ENCODE measurements at places on chromosomes 2 and 18.

DNA sequence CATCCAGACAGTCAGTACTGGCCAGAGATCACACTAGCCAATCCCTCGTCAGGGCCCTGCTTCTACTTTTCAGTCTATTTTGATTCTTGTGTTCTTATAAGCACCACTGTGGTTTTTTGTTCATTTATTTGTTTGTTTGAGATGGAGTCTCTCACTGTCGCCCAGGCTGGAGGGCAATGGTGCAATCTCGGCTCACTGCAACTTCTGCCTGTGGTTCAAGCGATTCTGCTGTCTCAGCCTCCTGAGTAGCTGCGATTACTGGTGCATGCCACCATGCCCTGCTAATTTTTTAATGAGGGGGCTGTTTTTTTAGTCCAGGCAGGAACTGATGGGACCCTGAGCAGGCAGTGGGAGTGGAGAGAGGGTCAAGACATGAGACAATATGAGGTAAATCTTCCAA, 64.9 kb upstream of the KIF5C start:
- no peak overlapping the region for H3K4me3 ChIP-seq
- H3K4me1 ChIP-seq: no peaks in the 10 kb centered on the region
- no peak overlapping the region for H3K27ac ChIP-seq
- no peaks in the 10 kb centered on the region for H3K27me3 ChIP-seq
- no peaks in the 10 kb centered on the region for H3K36me3 ChIP-seq

- no peak overlapping the region for H3K4me3 ChIP-seq
- DNase-seq: no peak
- no peak overlapping the region for H3K27ac ChIP-seq
- H3K36me3 ChIP-seq: no peaks in the 10 kb centered on the region
- H3K4me1 ChIP-seq: no peaks in the 10 kb centered on the region
Measured at GRCh38 chr2:14301331-14301730, 331.2 kb upstream of the LRATD1 start.

DNA sequence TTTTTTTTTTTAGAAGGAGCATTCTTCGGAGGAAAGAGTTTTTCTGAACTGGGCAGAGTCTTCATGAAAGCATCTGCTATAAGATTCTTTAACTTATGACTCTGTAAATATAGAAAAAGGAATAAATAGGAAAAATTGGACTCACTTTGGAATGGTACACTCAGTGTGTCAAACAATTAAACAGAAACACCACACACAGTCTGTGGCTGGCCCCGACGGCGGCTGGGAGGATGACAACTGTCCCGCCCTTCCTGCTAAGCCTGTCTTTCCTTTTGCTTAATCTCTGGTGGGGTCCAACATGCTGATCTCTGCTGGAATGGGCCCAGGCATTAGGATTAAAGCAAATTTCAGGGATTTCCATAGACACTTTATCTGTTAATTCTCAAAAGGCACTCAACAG, 12.5 kb upstream of the RAB31 start:
- H3K36me3 ChIP-seq: no peaks in the 10 kb centered on the region
- no peaks in the 10 kb centered on the region for H3K4me1 ChIP-seq
- no peaks in the 10 kb centered on the region for H3K27me3 ChIP-seq
- no peak overlapping the region for H3K4me3 ChIP-seq

- no peak overlapping the region for H3K4me3 ChIP-seq
- H3K27ac ChIP-seq: no peak overlapping the region
- no peaks in the 10 kb centered on the region for H3K36me3 ChIP-seq
- no peak for DNase-seq
- H3K4me1 ChIP-seq: no peaks in the 10 kb centered on the region
Measured at GRCh38 chr2:219675221-219675620, 47.8 kb downstream of the SLC4A3 start.

GRCh38 chr2:169997140-169997887, 170.1 kb downstream of the UBR3 start:
- H3K27ac ChIP-seq: no peak overlapping the region
- no peak for DNase-seq
- H3K4me3 ChIP-seq: no peak overlapping the region
- peaks cover 14% of the 10 kb centered on the region for H3K36me3 ChIP-seq

DNA sequence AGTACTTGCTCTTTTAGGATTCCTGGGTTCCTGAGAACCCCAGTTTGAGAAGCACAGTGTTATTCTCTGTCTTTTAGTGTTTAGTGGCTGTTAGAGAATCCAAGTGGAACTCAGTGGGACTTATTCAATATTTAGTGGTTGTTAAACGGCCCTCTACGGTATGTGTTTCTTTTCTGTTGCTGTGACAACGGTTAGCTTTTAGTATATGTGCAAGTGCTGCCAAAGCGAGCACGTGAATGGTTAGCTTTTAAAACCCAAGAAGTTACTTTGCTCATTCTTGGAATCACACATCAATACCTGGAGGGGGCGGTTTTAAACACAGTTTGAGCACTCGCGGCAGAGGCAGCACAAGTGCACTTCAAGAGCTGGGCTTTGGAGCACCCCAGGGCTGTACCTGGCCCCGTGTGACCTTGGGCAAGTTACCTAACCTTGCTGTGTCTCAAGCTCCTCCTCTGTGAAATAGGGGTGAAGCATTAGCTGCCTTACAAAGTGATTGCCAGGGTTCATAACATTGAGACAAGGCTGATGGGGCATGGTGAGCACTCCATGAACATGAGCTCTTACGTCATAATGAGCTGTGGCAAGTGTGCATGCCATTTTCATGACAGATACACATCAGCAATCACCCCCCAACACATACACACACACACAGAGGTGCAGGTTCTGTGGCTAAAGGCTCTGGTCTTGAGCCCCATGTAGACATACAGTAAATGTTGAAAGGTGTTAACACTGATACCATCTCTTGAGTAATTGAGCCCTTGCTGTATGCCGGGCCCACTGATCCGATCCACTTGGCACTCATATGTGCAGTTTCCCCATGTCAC, 234.1 kb downstream of the ALPK2 start:
- H3K4me3 ChIP-seq: no peak overlapping the region
- H3K36me3 ChIP-seq: no peaks in the 10 kb centered on the region
- H3K27me3 ChIP-seq: no peaks in the 10 kb centered on the region
- no peaks in the 10 kb centered on the region for H3K4me1 ChIP-seq

- DNase-seq: no peak
- no peak overlapping the region for H3K4me3 ChIP-seq
- H3K4me1 ChIP-seq: no peaks in the 10 kb centered on the region
- H3K36me3 ChIP-seq: no peaks in the 10 kb centered on the region
Measured at GRCh38 chr2:24866946-24867345, 53.1 kb downstream of the ADCY3 start.

- no peaks in the 10 kb centered on the region for H3K4me1 ChIP-seq
- no peak overlapping the region for H3K27ac ChIP-seq
- DNase-seq: no peak
Measured at GRCh38 chr2:188326669-188327301, 35.1 kb downstream of the GULP1 start.

- H3K4me1 ChIP-seq: no peaks in the 10 kb centered on the region
- no peak for DNase-seq
- H3K4me3 ChIP-seq: no peak overlapping the region
Measured at GRCh38 chr2:199861132-199861774, 10.3 kb upstream of the FTCDNL1 start.

GRCh38 chr2:27214941-27215340, 2.2 kb upstream of the CAD start:
- no peak overlapping the region for H3K4me3 ChIP-seq
- no peak for DNase-seq
- peaks cover 12% of the 10 kb centered on the region for H3K4me1 ChIP-seq
- H3K27me3 ChIP-seq: no peaks in the 10 kb centered on the region

- H3K4me3 ChIP-seq: no peak overlapping the region
- no peak overlapping the region for H3K27ac ChIP-seq
- DNase-seq: no peak
- no peaks in the 10 kb centered on the region for H3K27me3 ChIP-seq
- H3K4me1 ChIP-seq: no peaks in the 10 kb centered on the region
- no peaks in the 10 kb centered on the region for H3K36me3 ChIP-seq
Measured at GRCh38 chr2:28172114-28172898, 220.4 kb upstream of the FOSL2 start.

- no peak overlapping the region for H3K4me3 ChIP-seq
- no peak overlapping the region for H3K27ac ChIP-seq
- DNase-seq: no peak
- H3K27me3 ChIP-seq: no peaks in the 10 kb centered on the region
- H3K36me3 ChIP-seq: no peaks in the 10 kb centered on the region
Measured at GRCh38 chr18:72201032-72201431, 343.1 kb downstream of the CBLN2 start.

GRCh38 chr18:26655525-26656430, 107.4 kb upstream of the KCTD1 start:
- no peaks in the 10 kb centered on the region for H3K36me3 ChIP-seq
- H3K4me1 ChIP-seq: peaks cover 14% of the 10 kb centered on the region
- H3K4me3 ChIP-seq: peak overlapping the region; percentile 79
- H3K27me3 ChIP-seq: no peaks in the 10 kb centered on the region

DNA sequence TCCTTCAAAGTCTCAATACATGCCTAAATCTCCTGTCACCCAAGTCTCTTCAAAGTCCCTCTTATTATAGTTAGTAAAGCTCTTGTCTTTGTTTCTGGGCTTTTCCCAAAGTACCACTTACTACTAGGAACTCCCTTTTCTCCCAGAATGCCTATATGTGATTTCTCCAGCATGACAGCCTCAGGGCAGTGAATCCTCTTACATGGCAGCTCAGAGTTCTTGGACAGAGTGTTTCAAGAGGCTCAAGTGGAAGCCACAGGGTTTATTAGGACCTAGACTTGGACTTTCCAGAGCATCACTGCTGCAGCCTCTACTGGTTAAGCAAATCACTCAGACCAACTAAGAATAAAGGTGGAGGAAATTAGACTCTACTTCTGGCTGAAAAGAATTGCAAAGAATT, 98.9 kb downstream of the CSRNP3 start:
- no peak for DNase-seq
- H3K27ac ChIP-seq: no peak overlapping the region
- no peaks in the 10 kb centered on the region for H3K36me3 ChIP-seq
- no peak overlapping the region for H3K4me3 ChIP-seq
- H3K4me1 ChIP-seq: no peaks in the 10 kb centered on the region
- no peaks in the 10 kb centered on the region for H3K27me3 ChIP-seq

- no peak overlapping the region for H3K27ac ChIP-seq
- H3K27me3 ChIP-seq: no peaks in the 10 kb centered on the region
- no peaks in the 10 kb centered on the region for H3K4me1 ChIP-seq
- no peak overlapping the region for H3K4me3 ChIP-seq
- H3K36me3 ChIP-seq: no peaks in the 10 kb centered on the region
Measured at GRCh38 chr2:235287375-235287733, 206.5 kb upstream of the AGAP1 start.

GRCh38 chr2:45220227-45220626, 211.0 kb upstream of the SIX2 start:
- no peaks in the 10 kb centered on the region for H3K36me3 ChIP-seq
- no peak for DNase-seq
- no peaks in the 10 kb centered on the region for H3K4me1 ChIP-seq
- H3K27ac ChIP-seq: no peak overlapping the region
- no peaks in the 10 kb centered on the region for H3K27me3 ChIP-seq

- DNase-seq: no peak
- H3K4me1 ChIP-seq: peaks cover 16% of the 10 kb centered on the region
- H3K27me3 ChIP-seq: no peaks in the 10 kb centered on the region
- H3K27ac ChIP-seq: peak overlapping the region; percentile 90
- H3K36me3 ChIP-seq: peaks cover 34% of the 10 kb centered on the region
Measured at GRCh38 chr2:98561902-98562695, 46.2 kb downstream of the COA5 start.

GRCh38 chr2:143881246-143881645, 638.7 kb downstream of the ZEB2 start:
- no peak overlapping the region for H3K27ac ChIP-seq
- H3K36me3 ChIP-seq: no peaks in the 10 kb centered on the region
- no peaks in the 10 kb centered on the region for H3K27me3 ChIP-seq
- no peak for DNase-seq
- H3K4me1 ChIP-seq: no peaks in the 10 kb centered on the region

GRCh38 chr2:83584672-83585071, 874.4 kb downstream of the SUCLG1 start:
- H3K4me1 ChIP-seq: no peaks in the 10 kb centered on the region
- no peaks in the 10 kb centered on the region for H3K36me3 ChIP-seq
- H3K27ac ChIP-seq: no peak overlapping the region

- H3K36me3 ChIP-seq: no peaks in the 10 kb centered on the region
- no peak overlapping the region for H3K4me3 ChIP-seq
- H3K27me3 ChIP-seq: no peaks in the 10 kb centered on the region
- H3K4me1 ChIP-seq: no peaks in the 10 kb centered on the region
Measured at GRCh38 chr2:18369760-18370159, 190.7 kb downstream of the RDH14 start.

- H3K27ac ChIP-seq: no peak overlapping the region
- no peaks in the 10 kb centered on the region for H3K4me1 ChIP-seq
- no peak overlapping the region for H3K4me3 ChIP-seq
Measured at GRCh38 chr2:168355779-168356476, 100.1 kb upstream of the CERS6 start.

DNA sequence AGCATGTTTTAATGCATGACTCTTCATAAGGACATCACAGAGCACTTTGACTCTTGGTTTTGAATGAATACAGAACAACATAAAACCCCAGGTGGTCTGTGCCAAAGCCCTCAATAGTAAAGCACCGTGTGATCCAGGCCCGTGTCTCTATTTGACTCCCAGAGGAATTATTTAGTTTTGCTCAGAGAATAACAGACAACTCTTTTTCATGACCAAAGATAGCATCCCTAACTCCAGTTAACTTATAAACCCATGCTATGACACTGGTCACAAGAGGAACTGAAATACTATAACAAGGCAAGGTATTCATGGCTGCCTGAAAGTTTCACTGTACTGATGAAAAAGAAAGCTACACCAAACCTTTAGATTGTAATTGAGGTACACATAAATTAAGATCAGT, 128.4 kb downstream of the IKZF2 start:
- H3K4me3 ChIP-seq: no peak overlapping the region
- H3K27me3 ChIP-seq: no peaks in the 10 kb centered on the region

GRCh38 chr2:105845976-105846375, 101.3 kb downstream of the NCK2 start:
- H3K36me3 ChIP-seq: no peaks in the 10 kb centered on the region
- no peak overlapping the region for H3K27ac ChIP-seq
- H3K27me3 ChIP-seq: no peaks in the 10 kb centered on the region

- H3K36me3 ChIP-seq: no peaks in the 10 kb centered on the region
- no peaks in the 10 kb centered on the region for H3K27me3 ChIP-seq
Measured at GRCh38 chr2:72892506-72893173, 5.4 kb downstream of the SPR start.

- H3K36me3 ChIP-seq: no peaks in the 10 kb centered on the region
- H3K4me1 ChIP-seq: peaks cover 5% of the 10 kb centered on the region
- H3K27ac ChIP-seq: no peak overlapping the region
- no peak for DNase-seq
- H3K4me3 ChIP-seq: peak overlapping the region; percentile 24
Measured at GRCh38 chr2:183089192-183089851, 10.8 kb downstream of the DUSP19 start.

- no peak for DNase-seq
- H3K27ac ChIP-seq: no peak overlapping the region
- no peaks in the 10 kb centered on the region for H3K36me3 ChIP-seq
- no peaks in the 10 kb centered on the region for H3K4me1 ChIP-seq
- no peaks in the 10 kb centered on the region for H3K27me3 ChIP-seq
- H3K4me3 ChIP-seq: no peak overlapping the region
Measured at GRCh38 chr2:20197192-20197591, 27.7 kb downstream of the SDC1 start.
